ENCODE measurements at places on chromosomes 12 and 14. TPM values are rescaled to one million over a fixed set of nuclear protein-coding genes. Genes with fewer than 3 reads are reported as not detected.

Gene SDR9C7
- total RNA-seq: not detected

- no peak for DNase-seq
Measured at GRCh38 chr12:94204499-94205247, 56.3 kb downstream of the PLXNC1 start.

GRCh38 chr12:92218394-92219077 lies 72.9 kb upstream of the BTG1 start:
- DNase-seq: no peak

Gene ADGRD1
- 0.80 TPM for total RNA-seq
